ENCODE measurements at places on chromosomes 11 and 22.

GRCh38 chr11:76785513-76785912 is 2.4 kb downstream of the TSKU start:
- no peak for DNase-seq

GRCh38 chr11:100821198-100821597 is 134.1 kb downstream of the ARHGAP42 start:
- no peak for DNase-seq

DNA sequence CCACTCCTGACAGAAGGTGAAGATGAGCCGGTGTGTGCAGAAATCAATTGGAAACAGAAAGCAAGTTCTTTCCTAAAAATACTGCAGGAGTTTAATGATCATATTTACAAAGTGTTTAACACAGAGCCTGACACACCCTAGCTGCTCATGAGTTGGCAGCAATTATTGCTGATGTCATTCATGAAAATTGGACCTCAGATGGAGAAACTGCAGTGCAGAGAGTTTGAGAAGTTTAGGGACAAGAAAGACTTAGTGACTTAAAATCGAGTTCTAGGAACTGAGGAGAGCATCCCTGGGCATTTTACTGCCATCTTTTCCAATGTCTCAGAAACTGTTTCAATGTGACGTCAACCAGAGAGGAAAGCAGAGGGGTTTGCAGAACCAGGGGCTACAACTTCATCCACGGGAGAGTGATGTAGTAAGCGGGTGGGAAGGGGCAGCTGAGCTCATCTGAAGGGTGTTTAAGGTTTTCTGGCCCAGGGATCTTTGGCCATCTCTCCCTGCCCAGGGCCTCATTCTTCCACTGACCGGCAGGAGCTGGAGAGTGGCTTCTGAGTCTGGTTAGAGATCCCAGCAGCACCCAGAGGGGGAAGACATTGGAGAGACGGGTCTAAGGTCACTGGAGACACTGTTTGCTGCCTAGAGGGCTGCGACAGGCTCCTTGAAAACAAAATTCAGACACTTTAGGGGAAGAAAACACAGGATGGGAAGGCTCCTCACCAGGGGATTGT is 21.1 kb upstream of the IGLL5 start:
- DNase-seq: no peak

DNA sequence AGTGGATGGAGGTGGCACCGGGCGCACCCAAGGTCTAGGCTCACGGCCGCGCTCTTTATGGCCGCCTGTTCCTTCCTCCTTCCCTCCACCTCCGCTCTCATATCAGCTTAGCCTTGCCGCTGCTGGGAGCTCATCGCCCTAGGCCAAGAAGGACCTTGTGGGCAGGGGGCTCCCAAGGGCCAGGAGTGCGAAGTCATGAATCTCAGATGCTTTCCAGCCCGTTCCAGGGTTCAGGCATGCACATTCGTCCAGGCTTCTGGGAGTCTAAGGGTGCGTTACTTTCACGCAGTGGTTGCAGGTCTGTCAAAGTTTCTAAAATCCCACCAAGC is 4.1 kb upstream of the GALR3 start:
- no peak for DNase-seq

DNA sequence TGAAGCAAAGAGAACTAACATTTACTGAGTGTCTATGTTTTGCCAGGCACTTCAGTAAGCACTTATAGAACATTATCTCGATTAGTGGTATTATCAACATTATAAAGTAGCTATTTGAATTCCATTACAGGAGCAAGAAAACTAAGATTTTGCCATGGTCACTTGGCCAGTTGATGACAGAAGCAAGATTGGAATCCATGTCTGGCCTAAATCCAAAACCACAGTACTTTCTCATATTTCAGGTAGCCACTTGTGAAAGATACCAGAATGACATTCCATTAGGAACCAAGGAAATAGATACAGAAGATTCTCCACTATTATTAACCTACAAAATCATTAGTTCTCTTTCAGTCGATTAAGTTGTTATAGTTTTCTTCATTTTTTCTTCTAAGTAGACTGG is 691.0 kb upstream of the API5 start:
- no peak for DNase-seq

GRCh38 chr11:86593833-86594232 is 78.6 kb downstream of the ME3 start:
- no peak for DNase-seq

DNA sequence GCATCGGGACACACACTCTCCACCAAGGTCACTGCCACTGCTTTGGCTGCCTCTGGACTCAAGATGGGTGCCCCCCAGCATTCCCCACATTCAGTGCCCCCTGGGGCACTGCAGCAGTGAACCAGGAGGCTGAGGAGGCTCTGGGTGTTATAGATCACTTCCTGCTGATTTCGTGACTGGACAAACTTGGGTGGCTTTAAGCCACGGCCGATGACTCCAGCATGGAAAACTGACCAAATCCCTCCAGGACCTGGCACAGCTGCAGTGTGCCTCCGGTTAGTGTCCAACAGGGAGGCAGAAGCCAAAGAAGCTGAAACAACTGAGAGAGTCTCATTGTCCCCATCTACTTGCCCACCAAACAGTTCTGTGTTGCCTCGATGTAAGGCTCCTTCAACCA is 1.2 kb upstream of the GANAB start:
- no peak for DNase-seq

DNA sequence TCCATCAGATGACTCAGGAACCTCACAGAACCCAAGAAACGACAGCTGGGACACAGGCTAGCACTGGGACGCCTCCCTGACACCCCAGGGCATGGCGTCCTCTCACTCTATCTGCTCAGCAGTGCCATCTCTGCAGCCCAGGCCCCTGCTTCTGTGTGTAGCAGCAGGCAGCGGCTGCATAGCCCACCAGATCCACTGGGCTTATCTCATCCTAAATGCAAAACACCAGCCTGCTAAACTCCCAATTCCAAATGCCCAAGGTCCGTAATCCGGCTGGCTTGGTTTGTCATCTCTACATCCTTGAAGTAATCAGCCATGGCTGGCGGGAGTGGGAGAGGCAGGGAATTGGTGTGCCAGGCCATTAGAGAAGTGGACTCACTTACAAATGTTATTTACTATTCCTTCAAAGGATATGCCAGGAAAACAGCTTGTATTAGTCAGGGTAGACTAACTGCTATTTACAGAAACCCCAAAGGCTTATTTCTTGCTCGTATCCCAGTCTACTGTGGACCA is 30.7 kb downstream of the SPATA19 start:
- no peak for DNase-seq

DNA sequence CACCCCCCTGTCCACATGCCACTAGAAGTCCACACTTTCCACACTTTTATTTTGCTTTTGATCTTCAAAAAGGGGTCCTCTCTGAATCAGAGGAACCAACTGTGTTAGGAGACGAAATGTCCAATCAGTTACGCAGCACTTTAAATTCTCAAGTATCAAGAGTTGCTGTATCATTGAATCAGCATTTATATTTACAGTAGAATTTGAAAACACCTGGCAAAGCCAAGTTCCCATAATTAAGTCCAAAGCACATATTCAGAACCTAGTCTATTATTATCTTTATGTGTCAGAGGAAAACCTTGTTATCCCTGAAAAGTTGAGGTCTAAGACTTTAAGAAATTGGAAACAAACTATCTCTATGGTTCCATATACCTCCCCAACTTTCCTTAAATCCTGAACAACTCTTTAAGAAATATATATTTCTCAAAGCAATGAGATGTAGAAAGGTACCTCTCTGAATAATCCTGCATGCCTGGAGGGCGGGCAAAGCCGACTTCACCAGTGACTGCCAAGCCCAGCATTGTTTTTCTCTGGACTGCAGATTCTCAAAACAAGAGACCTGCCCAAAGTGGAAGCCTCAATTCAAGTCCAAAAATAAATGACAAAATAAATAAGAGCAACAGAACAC is 75.9 kb upstream of the ARFGAP3 start:
- DNase-seq: no peak

DNA sequence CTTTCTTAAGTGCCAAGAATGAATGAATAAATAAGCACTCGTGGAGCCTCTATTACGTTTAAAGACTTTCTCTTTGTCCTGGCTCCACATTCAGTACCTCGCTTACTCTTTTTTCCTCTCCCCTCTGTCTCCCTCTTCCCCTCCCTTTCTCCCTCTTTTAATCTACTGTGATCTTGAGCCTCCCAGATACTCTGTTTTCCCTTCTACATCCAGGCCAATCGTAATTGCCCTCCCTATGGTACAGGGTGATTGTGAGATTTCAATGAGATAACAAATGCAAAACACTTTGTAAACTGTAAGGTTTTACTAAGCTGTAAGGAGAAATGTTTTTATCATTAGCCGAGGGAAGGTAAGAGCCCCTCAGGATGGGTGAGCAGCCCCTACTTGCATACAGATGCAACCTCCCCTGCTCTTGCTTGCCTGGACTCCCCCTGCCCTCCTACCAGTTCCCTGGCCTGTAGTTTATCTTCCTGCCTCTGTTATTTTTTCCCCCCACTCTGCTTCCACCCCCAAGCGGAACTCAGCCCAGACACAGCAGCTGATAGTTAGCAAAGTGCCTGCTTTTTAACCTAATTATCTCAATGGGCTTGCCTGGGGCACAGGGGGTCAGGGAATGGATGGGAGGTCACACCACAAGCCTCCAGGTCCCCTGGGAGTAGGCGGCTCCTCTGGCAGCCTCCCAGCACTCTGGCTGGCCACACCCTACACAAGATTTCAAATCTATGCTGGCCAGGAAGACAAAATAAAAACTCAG is 76.9 kb upstream of the CADM1 start:
- no peak for DNase-seq

- DNase-seq: no peak
These were observed 11.8 kb upstream of the THY1 start for GRCh38 chr11:119434591-119435330.

GRCh38 chr11:123183391-123184099 is 11.5 kb downstream of the CLMP start:
- DNase-seq: no peak

GRCh38 chr11:65341856-65342255 is 8.2 kb downstream of the DPF2 start:
- DNase-seq: no peak

- no peak for DNase-seq
These were observed 633.7 kb downstream of the BRD1 start for GRCh38 chr22:49193901-49194465.

DNA sequence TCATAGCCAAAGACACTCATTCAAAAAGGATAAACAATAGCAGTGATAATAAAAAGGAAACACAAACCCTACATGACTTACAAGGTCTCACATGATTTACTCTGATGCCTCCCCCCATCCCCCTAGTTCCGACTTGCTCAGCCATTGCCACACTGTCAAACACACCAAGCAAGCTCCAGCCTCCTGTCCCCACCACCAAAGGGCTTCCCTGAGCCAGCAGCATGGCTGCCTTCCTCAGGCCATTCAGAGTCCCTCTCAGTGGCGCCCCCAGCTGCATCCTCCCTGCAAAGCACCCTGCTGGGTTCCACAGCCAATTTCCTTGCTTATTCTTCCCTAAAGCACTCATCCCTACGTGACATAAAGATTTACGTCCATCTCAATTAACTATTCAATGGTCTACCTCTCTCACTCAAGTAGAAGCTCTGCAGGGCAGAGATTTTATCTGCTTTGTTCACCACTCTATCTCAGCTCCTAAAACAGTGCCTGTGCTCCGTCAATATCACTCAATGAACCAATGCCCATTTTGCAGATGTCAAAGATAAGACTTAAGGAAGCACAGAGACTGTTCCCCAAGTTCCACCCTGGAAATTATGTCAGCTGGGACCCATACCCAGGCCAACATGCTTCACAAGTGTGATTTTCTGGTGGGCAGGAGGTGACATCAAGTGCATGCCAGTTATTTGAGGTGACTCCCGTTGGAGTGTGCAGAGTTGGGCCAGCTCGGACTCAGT is 106.9 kb downstream of the SYN3 start:
- no peak for DNase-seq

Data from MV-4-11 (cell line).